Left renal cortex interstitium (tissue), 4 donors: ENCODE measurements at places on chromosomes 3 and 15. TPM values are rescaled to one million over a fixed set of nuclear protein-coding genes. Genes with fewer than 3 reads are reported as not detected.

Gene UBAP1L
- polyA plus RNA-seq, result 2.0 TPM

Gene GABRA5
- polyA plus RNA-seq, result 0.24 TPM

Gene FGF12
- 7.6 TPM for polyA plus RNA-seq

Gene SECISBP2L
- 47.2 TPM for polyA plus RNA-seq

Gene LINGO1
- polyA plus RNA-seq, result 16.6 TPM

Gene FOXL2
- polyA plus RNA-seq, result not detected

Gene P2RY1
- 2.8 TPM for polyA plus RNA-seq

Gene AQP9
- 0.39 TPM for polyA plus RNA-seq

Gene ZNF80
- 0.06 TPM for polyA plus RNA-seq

Gene SLC2A2
- 9.7 TPM for polyA plus RNA-seq

Gene ZPLD1
- polyA plus RNA-seq, result 0.35 TPM

Gene CELF6
- 3.1 TPM for polyA plus RNA-seq

Gene ALG1L2
- 1.7 TPM for polyA plus RNA-seq

Gene PARP14
- 19.1 TPM for polyA plus RNA-seq

Gene SNURF
- polyA plus RNA-seq, result 5.0 TPM

Gene ISG20
- polyA plus RNA-seq, result 1.6 TPM

Gene GOLGA8A
- polyA plus RNA-seq, result 128 TPM

Gene FGD5
- 25.0 TPM for polyA plus RNA-seq

Gene ANKRD63
- polyA plus RNA-seq, result 0.48 TPM

Gene MRPS22
- 59.4 TPM for polyA plus RNA-seq

Gene ALDH1A3
- polyA plus RNA-seq, result 3.0 TPM

Gene GALNT15
- 2.7 TPM for polyA plus RNA-seq

Gene TF
- 3.9 TPM for polyA plus RNA-seq

Gene LIPH
- 0.96 TPM for polyA plus RNA-seq

Gene TAGLN3
- polyA plus RNA-seq, result 1.4 TPM

Gene GUCA1C
- polyA plus RNA-seq, result 0.55 TPM

Gene CD86
- polyA plus RNA-seq, result 1.9 TPM

Gene EXOG
- polyA plus RNA-seq, result 22.4 TPM

Gene VILL
- polyA plus RNA-seq, result 16.4 TPM

Gene BLOC1S6
- polyA plus RNA-seq, result 57.3 TPM

Gene PPM1M
- 19.3 TPM for polyA plus RNA-seq

Gene CCR9
- polyA plus RNA-seq, result 0.08 TPM

Gene MAN2C1
- polyA plus RNA-seq, result 257 TPM

Gene ROPN1
- 0.37 TPM for polyA plus RNA-seq

Gene KAT2B
- polyA plus RNA-seq, result 29.7 TPM

Gene ECE2
- polyA plus RNA-seq, result not detected

Gene CD200
- 41.8 TPM for polyA plus RNA-seq

Gene GPX1
- polyA plus RNA-seq, result 128 TPM
